ENCODE measurements at places on chromosomes 11 and 22.

- no peak for DNase-seq
- H3K4me1 ChIP-seq, result no peaks in the 10 kb centered on the region
- no peak overlapping the region for H3K4me3 ChIP-seq
- H3K36me3 ChIP-seq, result no peaks in the 10 kb centered on the region
Measured at GRCh38 chr22:49582678-49583077, 245.0 kb downstream of the BRD1 start.

GRCh38 chr11:36212564-36213392 is 76.4 kb downstream of the COMMD9 start:
- no peaks in the 10 kb centered on the region for H3K36me3 ChIP-seq
- H3K4me1 ChIP-seq, result no peaks in the 10 kb centered on the region
- H3K4me3 ChIP-seq, result no peak overlapping the region

GRCh38 chr11:66150140-66150539 is 80.1 kb downstream of the PACS1 start:
- no peak overlapping the region for H3K27ac ChIP-seq
- no peaks in the 10 kb centered on the region for H3K27me3 ChIP-seq
- no peak for DNase-seq
- no peak overlapping the region for H3K4me3 ChIP-seq
- H3K4me1 ChIP-seq, result peaks cover 5% of the 10 kb centered on the region

DNA sequence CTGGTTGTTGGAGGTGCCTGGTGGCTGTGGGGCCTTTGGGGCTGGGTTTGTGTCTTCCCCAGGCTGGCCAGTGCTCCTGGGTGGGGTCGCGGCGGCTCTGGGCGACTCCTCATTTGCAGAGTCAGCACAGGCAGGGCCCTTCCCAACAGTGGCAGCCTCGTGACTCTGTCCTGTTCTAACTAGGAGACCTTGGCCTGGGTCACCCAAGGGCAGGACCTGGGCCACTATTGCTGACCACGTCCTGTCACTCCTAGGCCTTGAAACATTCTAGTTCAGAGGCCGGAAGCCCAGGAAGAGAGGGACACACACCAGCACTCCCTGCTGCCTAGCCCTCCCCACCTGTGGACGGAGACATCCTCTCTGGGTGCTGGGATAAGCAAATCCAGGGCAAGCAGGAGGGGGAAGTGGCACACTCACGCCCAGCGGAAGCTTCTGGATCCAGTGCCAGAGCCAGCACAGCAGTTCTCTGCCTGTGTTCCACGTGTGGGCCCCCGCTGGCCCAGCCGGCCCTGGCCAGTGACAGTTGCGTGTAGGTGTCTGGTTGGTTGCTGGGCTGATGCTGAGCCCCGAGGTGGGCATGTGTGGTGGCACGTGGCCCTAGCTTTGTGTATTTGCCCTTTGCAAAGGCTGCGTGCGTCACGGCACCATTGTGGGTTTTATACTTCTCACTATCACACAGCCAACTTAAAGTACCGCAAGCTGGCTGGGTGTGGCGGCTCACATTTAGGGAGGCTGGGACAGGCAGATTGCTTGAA is 4.3 kb upstream of the CHID1 start:
- no peak overlapping the region for H3K27ac ChIP-seq
- H3K27me3 ChIP-seq, result no peaks in the 10 kb centered on the region
- H3K4me3 ChIP-seq, result no peak overlapping the region
- H3K4me1 ChIP-seq, result peaks cover 9% of the 10 kb centered on the region
- no peak for DNase-seq
- no peaks in the 10 kb centered on the region for H3K36me3 ChIP-seq

GRCh38 chr11:76391021-76391420 is 9.9 kb downstream of the GVQW3 start:
- H3K27me3 ChIP-seq, result no peaks in the 10 kb centered on the region
- no peaks in the 10 kb centered on the region for H3K36me3 ChIP-seq
